IPS-NIHi11 (cell line): ENCODE measurements at places on chromosomes 1 and 21.

DNA sequence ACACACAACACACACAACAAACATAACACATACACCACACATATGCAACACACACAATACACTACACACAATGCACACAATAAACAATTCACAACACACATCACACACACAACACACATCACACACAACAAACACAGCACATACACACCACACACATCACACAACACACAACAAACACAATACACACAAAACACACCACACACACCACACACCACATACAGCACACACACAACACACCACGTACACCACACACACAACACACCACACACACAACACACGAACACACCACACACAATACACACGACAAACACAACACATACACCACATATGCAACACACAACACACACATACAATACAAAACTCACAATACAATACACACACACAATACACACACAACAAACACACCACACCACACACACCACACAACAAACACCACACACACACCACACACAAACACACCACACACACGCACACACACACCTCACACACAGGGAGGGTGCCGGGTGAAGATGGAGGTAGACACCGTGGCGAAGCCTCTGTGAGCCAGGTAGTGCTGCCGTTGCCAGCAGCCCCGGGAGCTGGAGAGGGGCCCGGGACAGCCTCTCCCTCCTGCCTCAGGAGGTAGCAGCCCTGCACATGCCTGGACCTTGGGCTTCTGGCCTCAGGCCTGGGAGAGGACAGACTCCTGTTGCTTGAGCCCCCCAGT, 30.4 kb upstream of the C1orf174 start:
- DNase-seq, result no peak

DNA sequence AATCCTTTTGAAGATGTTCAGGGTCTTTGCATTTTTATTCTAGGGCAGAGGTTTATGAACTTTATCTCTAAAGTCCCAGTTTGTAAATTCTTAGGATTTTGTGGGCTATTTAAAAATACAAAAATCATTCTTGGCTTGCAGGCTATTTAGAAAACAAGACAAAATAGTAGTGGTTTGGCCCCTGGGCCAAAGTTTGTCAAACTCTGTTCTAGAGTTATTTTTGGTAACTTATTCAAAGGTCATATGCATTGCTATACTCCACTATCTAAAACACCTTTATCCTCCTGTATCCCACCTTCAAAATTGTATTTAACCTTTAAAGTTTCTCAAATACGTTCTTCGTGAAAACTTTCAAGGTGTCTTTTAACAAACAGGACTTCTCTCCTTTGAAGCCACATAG, 75.5 kb upstream of the LRRC53 start:
- no peak for DNase-seq

DNA sequence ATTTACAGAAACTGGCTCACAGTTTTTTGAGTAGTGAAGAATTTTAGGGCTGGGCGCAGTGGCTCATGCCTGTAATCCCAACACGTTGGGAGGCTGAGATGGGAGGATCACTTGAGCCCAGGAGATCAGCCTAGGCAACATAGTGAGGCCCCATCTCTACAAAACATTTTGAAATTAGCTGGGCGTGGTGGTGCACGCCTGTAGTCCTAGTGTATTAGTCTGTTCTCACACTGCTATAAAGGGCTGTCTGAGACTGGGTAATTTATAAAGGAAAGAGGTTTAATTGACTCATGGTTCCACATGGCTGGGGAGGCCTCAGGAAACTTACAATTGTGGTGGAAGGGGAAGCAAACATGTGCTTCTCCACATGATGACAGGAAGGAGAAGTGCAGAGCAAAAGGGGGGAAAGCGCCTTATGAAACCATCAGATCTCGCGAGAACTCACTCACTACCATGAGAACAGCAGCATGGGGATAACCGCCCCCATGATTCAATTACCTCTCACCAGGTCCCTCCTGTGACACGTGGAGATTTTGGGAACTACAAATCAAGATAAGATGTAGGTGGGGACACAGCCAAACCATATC, 24.4 kb upstream of the DYRK1A start:
- DNase-seq, result no peak

- DNase-seq, result no peak
These were observed 10.4 kb upstream of the KLF17 start for GRCh38 chr1:44108241-44108640.

DNA sequence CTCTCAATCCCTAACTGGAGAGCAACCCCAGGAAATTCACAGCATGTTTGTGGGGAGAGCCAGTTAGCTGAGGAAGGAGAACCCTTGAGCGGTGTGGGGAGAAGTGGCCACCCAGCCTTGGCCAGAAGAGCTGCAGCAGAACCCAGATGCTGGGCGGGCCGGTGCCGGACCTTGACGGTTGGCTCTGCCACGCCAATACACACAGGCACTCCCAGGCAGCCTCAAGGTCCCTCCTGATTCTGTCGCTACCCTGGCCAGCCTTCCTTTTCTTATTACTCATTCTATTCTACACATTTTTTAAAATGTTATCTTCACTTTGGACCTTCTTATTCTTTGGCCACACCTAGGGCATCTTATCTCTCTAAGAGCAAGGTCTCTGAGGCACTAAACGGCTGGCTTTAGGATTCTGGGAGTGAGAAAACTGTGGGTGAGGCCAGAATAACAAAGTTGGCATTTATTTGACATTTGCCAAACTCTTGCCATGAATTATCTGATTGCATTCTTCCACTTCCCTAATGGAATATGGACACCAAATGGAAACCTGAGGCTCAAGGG, 50.4 kb upstream of the GPR37L1 start:
- no peak for DNase-seq

DNA sequence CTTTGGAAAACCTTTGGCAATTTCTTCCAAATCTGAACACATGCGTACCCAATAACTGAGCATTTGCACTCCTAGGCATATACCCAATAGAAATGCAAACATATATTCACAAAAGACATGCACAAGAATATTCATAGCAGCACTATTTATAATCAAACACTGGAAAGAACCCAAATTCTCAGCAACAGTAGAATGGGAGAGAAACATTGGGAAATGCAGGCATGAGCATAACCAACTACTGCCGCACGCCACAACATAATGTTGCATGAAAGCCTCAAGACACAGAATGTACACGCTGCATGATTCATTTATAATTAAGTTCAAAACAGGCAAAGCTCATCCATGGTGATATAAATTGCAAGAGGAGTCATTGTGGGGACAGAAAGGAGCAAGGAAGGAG, 69.5 kb upstream of the FBXO28 start:
- no peak for DNase-seq

GRCh38 chr1:115609021-115609420, 32.7 kb upstream of the VANGL1 start:
- DNase-seq, result no peak

DNA sequence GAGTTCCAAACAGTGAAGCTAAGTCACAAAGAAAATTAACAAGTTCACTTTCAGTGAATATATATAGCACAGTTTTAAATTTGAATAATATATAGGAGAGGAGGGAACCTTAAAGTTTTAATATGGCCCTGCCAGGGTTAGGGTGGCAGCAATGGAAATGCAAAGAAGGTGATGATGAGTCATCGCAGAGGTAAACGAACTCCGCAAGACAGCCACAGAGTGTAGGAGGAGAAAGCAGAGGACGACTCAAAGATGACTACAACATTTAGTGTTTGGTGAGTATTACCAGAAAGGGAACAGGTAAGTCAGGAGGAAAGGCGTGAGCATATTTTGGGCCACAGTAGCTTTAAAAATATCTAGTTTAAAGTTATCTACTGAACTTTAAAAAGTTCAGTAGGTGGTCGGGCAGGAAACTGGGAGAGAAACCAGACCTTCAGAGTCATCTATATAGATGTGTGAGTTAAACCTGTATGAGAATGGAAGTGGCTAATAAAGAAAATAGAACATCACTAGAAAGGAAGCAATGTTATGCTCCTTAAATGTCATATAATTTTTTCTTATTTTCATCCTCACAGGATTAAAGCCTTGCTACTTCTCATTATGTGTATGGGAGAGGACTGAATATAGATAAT, 75.7 kb downstream of the UCHL5 start:
- DNase-seq, result peak; percentile 18

GRCh38 chr1:230866171-230867070, 1.9 kb downstream of the C1orf198 start:
- DNase-seq, result no peak

GRCh38 chr21:42974832-42975820, 764 bp downstream of the PKNOX1 start:
- DNase-seq, result peak; percentile 84

GRCh38 chr1:174166530-174167264, 7.4 kb downstream of the RABGAP1L start:
- no peak for DNase-seq

- DNase-seq, result no peak
These were observed 10.5 kb downstream of the LGR6 start for GRCh38 chr1:202204065-202204464.

GRCh38 chr1:78627321-78627720, 7.1 kb downstream of the IFI44L start:
- DNase-seq, result no peak

- DNase-seq, result no peak
These were observed 160.9 kb downstream of the UCK2 start for GRCh38 chr1:165988275-165988674.

- no peak for DNase-seq
These were observed 4.2 kb upstream of the DPT start for GRCh38 chr1:168733241-168733640.

DNA sequence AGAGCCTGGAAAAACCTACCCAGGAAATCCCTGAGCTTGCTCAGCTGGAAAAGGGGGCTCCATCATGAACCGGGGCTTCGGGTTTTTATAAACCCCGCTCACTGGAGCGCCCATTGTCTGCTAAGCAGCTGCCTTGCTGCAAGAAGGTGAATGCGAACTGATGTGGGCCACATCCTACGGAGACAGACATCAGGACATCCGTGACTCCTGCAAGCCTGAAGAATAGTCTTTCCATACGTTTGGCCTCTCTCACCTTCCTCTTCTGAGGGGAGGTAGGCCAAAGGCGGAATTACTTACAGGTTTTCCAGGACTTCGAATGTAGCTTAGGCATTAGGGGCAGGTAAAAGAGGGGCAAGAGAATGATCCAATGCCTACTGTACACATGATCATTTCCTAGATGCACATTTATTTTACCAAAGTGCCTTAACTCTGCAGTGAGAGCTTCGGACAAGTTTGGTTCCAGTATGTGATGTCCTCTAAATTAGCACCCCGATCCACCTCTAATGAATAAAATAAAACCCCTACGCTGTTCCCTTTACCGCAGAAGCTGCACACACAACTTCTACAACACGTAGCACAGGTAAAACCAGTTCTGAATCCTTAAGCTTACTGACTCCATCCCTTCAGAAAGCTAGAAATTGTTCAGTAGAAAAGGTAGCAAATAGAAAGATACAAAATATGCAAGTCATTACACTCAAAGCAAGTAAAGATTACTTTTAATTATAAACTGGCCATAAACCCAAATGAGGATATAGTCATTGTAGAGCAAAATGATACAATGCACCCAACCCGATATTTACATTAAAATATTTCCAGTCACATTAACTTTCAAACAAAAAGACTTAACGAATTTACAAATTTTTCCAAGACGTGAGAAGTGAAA, 866 bp upstream of the SORT1 start:
- no peak for DNase-seq

GRCh38 chr1:41238311-41238988, 3.7 kb downstream of the SCMH1 start:
- DNase-seq, result no peak

DNA sequence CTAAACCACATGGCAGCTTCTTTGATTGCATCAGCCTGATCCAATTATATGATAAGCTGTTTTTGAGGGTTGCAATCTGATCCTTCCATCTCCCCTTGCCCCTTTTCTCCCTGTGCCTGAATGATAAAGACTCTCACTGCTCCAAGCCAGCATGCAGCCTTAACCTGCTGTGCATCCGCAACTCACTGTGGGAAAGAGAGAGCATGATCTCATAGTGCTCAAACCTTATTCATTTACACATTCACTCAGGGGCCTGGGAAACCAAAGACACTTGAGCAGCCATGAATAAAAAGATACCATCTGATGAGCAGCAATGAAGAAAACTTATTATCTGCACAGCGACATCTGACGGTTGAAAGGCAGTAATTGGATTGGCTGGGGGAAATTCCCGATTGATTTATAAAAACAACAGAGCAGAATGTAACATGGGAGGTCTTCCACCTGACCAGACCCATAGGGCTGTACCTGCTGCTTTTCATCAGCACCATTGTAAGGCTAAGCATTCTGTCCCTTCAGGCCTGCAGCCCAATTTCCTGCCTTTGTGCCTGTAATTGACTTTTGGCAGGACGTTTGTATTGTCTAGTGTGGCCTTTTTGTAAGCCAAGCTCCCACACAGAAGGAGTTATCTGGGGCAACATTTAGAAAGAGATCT, 62.5 kb downstream of the KIAA0040 start:
- peak; percentile 52 for DNase-seq

DNA sequence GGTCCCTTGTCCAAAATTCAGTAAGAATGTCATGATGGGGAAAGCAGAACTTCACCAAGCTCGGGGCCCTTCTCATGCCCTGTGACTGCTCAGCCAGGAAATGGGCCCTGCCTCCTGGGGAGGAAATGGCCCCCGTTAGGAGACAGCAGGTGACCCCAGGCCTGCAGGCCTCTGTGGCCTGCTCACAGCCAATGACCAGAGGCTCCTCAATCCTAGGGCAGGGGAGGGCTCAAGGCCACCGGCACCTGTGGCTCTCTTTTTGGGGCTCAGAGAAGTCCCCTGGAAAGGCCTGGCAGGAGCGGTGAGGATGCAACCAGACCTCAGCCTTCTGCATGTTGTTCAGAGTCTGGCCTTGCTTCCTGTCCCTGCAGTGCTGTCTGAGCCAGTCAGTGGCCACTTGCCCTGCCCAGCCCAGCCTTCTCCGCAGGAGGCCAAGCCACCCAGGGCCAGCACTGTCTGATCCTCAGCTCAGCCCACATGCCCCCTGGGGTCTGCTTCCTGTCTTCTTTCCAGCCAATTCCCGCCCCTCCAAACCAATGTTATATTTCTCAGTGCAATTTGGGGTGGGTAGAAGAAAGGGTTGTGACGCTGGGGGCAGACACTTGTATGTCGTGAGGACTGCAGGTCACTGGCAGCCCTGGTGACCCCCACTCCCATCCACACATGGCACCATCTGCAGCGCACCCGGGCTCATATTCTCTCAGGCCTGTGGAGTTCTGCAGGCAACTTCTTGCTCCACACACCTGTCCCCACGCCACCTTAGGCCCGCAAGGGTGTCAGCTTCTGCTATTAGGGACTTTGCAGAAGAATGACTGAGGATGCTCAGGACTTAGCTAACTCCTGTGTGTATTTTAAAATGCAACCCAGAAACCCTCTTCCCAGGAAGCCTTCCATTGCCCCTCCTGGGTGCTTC, 83.6 kb downstream of the ITPKB start:
- peak; percentile 69 for DNase-seq

- DNase-seq, result peak; percentile 33
These were observed 84.8 kb downstream of the KCND3 start for GRCh38 chr1:111904478-111905218.

DNA sequence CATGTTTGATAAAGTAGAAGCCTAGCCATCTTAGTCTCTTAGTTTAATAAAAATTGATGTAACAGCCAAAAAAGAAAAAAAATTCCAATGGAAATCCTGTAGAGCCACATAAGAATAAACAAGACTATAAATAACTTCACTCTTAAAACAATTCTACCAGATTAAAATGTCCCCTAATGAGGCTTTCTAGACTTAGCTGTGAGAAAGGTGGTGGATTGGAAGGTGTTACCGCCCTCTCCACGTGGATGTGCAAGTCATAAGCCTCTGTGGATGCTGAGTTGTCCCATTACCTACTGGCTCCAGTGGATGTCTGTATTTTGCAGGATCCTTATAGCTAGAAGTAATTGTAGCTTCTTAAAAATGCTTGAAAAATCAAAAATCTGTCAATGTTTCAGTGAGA, 14.6 kb downstream of the LCA5L start:
- DNase-seq, result no peak
